Transverse colon (tissue), 4 donors: ENCODE measurements at places on chromosomes 2 and 18. TPM values are rescaled to one million over a fixed set of nuclear protein-coding genes. Genes with fewer than 3 reads are reported as not detected.
A peak's percentile ranks its signal among the peaks of the same experiment; 100 is the strongest.

GRCh38 chr18:58288921-58289797, 245.1 kb downstream of the NEDD4L start:
- no peak for DNase-seq
- H3K27ac ChIP-seq, result peak overlapping the region; percentile 80
- peaks cover 47% of the 10 kb centered on the region for H3K4me1 ChIP-seq
- no peaks in the 10 kb centered on the region for H3K36me3 ChIP-seq

DNA sequence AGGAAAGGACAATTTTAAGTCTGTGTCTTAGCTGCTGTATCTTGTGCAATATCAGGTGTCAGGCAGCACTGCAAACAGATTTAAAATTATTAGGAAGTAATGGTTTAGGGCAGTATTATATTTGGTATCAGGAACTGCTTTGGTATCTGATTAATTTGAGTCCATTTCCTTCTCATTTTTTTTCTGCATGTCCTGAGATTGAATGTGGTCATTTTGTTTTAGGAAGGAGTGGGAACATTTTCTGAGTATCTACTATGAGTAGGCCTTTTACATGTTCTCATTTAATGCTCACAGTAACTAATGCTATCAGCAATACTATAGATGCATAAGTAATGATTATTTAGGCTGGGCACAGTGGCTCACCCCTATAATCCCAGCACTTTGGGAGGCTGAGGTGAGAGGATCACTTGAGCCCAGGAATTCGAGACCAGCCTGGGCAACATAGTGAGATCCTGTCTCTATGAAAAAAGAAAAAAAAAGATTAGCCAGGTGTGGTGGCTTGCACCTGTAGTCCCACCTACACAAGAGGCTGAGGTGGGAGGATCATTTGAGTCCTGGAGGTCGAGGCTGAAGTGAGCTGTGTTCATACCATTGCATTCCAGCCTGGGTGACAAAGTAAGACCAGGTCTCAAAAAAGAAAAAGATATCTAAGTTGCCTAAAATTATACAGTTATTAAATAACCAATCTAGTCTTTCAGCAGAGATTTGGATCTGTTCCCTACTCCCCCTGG, 4.7 kb downstream of the FMNL2 start:
- no peaks in the 10 kb centered on the region for H3K36me3 ChIP-seq
- no peak overlapping the region for H3K27ac ChIP-seq
- peaks cover 20% of the 10 kb centered on the region for H3K4me1 ChIP-seq
- DNase-seq, result no peak

GRCh38 chr2:238966072-238966937, 118.4 kb downstream of the TWIST2 start:
- H3K27ac ChIP-seq, result no peak overlapping the region
- no peak overlapping the region for H3K4me3 ChIP-seq
- no peak for DNase-seq
- no peaks in the 10 kb centered on the region for H3K27me3 ChIP-seq
- H3K4me1 ChIP-seq, result no peaks in the 10 kb centered on the region
- no peaks in the 10 kb centered on the region for H3K36me3 ChIP-seq

Gene CDKL4
- not detected for total RNA-seq

Gene FZD7
- 14.5 TPM for total RNA-seq

Gene PKDCC
- 108 TPM for total RNA-seq

Gene DNAJC5G
- not detected for total RNA-seq

Gene SRBD1
- 26.2 TPM for total RNA-seq

DNA sequence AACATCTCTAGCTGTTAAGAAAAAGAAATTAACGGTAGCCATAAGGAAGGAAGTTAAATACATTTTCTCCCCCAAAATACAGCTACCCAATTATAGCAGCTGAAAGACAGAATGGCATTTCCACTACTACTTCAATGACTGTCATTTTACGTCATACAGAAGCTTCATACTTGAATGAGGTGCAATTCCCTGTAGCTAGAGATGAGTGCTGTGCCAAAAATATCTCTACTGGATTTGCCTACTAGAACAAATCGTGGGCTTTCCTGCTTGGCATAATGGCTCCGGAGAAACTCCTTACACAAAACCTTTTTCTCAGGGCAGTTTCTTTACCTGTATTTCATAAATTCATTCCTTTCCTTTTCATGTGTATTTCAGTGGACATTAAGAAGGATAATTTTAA, 36.3 kb upstream of the NRXN1 start:
- no peaks in the 10 kb centered on the region for H3K36me3 ChIP-seq
- H3K4me3 ChIP-seq, result no peak overlapping the region

Gene CFAP53
- total RNA-seq, result 0.27 TPM

DNA sequence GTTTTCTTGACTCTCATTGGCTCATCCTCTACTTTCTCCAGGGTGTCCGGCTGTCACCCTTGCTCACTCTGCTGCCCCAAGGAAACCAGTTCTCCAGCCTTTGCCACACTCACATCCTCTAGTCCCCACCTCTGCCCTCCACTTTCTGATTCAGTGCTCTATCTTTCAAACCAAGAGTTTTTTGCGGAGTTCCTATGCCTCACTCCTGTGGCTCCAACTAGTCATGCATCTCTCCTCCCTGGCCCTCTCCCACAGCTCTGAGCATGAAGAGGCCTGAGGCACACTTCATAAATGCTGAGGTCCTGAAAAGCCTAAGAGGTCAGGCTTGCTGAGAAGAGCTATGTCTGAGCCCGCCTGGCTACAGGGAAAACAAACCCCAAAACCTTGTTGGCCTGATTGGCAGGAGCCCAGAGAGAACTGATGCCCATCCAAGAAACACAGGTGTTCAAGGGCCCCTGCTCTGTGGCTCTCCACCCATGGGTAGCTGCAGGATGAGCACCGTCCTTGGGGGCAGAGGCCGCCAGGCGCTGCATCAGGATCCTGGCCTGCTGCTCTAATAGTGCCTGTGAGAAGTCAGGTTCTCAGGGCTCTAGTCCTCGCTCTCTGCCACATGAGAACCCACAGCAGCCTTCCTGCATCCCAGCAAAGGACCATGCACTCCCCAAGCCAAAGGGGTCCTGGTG, 42.1 kb downstream of the HS1BP3 start:
- H3K27me3 ChIP-seq, result no peaks in the 10 kb centered on the region
- no peaks in the 10 kb centered on the region for H3K36me3 ChIP-seq
- DNase-seq, result no peak
- peaks cover 19% of the 10 kb centered on the region for H3K4me1 ChIP-seq
- H3K27ac ChIP-seq, result peak overlapping the region; percentile 91

DNA sequence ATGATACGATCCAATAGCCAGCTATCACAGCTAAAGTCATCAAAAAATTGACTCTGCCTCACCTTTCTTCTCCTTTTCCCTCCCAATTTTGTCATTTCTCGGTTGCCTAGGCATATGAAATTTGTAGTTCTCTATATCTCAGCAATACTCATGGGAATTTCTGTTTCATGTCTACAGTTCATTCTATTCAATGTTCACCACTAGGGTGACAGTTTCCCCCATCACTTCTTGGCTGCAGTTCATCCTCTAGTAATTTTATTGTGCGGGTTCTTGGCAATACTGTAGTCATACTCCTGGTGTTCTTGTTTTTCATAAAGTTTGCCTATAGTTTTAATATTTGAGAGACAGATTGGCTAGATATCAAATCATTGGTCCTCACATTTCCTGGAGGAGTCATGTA, 872.2 kb upstream of the ID2 start:
- H3K27ac ChIP-seq, result no peak overlapping the region
- no peak overlapping the region for H3K4me3 ChIP-seq
- H3K36me3 ChIP-seq, result no peaks in the 10 kb centered on the region
- no peaks in the 10 kb centered on the region for H3K27me3 ChIP-seq
- H3K4me1 ChIP-seq, result no peaks in the 10 kb centered on the region
- DNase-seq, result no peak

GRCh38 chr2:35160871-35161270, 1194.7 kb upstream of the CRIM1 start:
- H3K4me3 ChIP-seq, result no peak overlapping the region
- H3K27ac ChIP-seq, result no peak overlapping the region
- no peaks in the 10 kb centered on the region for H3K4me1 ChIP-seq

Gene STPG4
- not detected for total RNA-seq

Gene MPPE1
- 24.7 TPM for total RNA-seq

GRCh38 chr2:10610213-10610910, 79.4 kb downstream of the NOL10 start:
- H3K27ac ChIP-seq, result peak overlapping the region; percentile 2
- peaks cover 5% of the 10 kb centered on the region for H3K4me1 ChIP-seq
- peak; percentile 16 for DNase-seq
- H3K36me3 ChIP-seq, result no peaks in the 10 kb centered on the region

- H3K4me3 ChIP-seq, result no peak overlapping the region
- H3K27me3 ChIP-seq, result no peaks in the 10 kb centered on the region
- H3K27ac ChIP-seq, result no peak overlapping the region
- H3K36me3 ChIP-seq, result no peaks in the 10 kb centered on the region
Observed at GRCh38 chr18:39801010-39801409, 2154.0 kb upstream of the PIK3C3 start.

DNA sequence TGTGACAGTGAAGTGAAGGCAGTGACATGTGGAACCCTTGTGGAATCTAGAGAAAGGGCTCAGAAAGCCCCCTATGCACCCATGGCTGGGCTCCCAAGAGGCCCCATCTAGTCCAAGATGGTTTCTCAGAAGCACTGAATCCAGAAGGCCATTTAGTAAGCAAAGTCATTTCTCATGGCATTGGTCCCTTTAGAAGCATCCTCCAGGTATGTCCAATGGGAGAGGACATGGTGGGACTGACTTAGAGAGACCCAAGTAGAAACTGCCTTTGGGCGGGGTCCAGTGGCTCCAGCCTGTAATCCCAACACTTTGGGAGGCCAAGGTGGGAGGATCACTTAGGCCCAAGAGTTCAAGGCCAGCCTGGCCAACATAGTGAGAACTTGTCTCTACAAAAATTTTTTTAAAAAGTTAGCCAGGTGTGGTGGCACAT, 72.5 kb upstream of the RMDN2 start:
- H3K27me3 ChIP-seq, result no peaks in the 10 kb centered on the region
- no peak for DNase-seq
- H3K36me3 ChIP-seq, result no peaks in the 10 kb centered on the region
- H3K4me1 ChIP-seq, result peaks cover 30% of the 10 kb centered on the region

DNA sequence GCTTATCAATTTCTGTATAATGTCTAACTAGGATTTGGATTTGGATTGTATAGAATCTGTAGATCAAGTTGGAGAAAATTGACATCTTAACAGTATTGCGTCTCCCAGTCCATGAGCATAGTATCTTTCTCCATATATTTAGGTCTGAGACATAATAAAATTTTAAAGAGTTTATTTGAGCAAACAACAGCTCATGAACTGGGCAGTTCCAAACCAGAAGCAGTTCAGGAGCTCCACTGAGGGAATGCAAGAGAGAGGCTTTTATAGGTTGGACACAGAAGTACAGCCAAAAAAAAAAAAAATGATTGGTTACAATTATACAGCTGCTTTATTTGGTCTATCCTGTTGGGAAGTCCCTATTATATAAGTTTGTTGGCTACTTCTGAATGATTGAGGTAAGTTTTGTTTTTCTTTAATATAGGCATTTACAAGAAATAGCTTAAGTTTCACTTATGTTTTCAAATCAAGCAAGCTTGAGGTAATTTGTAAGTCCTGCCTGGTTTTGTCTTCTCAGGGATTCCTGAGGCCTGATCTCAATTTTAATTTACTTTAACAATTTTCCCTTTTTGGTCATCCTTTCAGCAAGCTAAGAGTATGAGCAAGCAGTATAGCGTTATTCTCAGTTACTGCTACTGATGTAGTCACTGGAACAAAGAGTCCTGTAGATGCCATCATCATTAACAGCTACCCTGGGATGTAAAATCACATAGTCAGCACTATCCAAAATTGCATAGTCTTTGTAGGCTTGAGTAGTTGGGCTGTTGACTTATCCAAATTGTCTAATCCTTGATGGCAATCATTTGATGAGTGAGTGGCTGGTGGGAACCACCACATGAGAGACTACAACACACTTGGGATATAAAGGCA, 27.5 kb upstream of the RUFY4 start:
- no peak overlapping the region for H3K27ac ChIP-seq
- H3K4me3 ChIP-seq, result no peak overlapping the region
- H3K27me3 ChIP-seq, result peaks cover 9% of the 10 kb centered on the region

DNA sequence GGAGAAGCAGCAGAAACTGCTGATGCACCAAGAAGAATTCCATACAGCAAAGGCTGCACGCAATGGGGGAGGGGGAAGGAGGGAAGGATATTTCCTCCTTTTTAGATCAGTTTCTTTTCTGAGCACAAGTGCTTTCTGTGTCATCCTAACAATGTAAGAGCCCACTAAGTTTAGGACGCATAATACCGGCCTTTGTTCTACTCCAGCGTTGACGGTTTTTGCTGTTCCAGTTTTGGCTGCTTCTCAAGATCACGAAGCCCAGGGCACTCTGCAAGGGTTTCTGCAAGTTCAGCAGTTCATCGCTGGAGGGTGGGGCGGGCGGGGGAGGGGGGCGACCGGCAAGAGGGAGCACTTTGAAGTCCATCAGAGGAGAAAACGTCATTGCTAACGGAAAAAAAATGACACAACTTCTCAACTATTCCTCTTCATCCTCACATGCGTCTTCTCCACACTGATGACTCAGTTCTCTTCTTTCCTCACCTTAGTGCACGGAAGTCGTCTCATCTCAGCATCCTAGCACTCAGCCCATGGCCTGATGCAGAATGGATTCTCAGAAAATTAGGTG, 8.7 kb downstream of the FAM178B start:
- no peaks in the 10 kb centered on the region for H3K27me3 ChIP-seq
- no peak overlapping the region for H3K4me3 ChIP-seq
- no peaks in the 10 kb centered on the region for H3K36me3 ChIP-seq
- H3K27ac ChIP-seq, result no peak overlapping the region
- DNase-seq, result no peak

DNA sequence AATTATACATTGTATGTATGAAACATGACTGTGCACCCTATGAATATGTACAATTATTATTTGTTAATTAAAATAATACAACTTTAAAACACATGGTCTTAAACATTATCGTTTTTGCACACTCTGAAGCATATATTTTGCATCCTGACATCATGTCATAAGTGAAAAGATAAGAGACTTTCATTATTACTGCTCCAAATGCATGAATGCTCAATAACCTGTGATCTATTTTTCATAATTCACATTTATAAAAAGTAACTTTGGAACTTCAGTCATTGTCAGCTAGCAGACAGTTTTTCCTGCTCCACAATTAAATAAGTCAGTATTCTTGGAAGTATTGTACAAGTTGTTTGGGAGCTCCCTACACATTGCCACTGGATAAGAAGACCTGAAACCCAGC, 1.3 kb upstream of the ITPRIPL1 start:
- no peak overlapping the region for H3K4me3 ChIP-seq
- H3K36me3 ChIP-seq, result no peaks in the 10 kb centered on the region
- H3K27me3 ChIP-seq, result peaks cover 74% of the 10 kb centered on the region
- H3K27ac ChIP-seq, result no peak overlapping the region
- H3K4me1 ChIP-seq, result peaks cover 11% of the 10 kb centered on the region

Gene ADCYAP1
- total RNA-seq, result not detected

Gene SLC4A5
- 0.37 TPM for total RNA-seq

Gene CCDC85A
- 1.1 TPM for total RNA-seq
